Smooth muscle cell of the brain vasculature (primary cell): ENCODE measurements at places on chromosomes 4 and X.

- DNase-seq: no peak
These were observed 12.0 kb downstream of the EREG start for GRCh38 chr4:74376888-74377483.

DNA sequence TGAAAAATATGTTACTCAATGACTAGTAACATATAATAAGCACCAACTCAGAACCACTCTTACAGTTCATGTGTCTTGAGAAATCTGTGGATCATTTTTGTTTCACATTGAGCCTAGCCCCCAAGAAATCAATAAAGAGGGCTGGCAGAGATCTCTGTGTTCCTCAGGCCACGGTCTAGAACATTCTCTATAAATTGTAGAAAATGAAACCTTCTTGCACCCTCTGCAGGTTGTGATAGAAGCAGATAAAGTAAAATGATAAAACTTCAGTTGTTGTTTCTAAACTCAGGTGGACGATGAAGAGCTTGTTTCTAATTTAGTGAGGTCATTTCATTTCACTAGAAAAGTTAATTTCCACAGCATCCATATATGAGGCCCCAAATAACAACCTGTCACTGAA, 182.7 kb downstream of the KIT start:
- DNase-seq: no peak

DNA sequence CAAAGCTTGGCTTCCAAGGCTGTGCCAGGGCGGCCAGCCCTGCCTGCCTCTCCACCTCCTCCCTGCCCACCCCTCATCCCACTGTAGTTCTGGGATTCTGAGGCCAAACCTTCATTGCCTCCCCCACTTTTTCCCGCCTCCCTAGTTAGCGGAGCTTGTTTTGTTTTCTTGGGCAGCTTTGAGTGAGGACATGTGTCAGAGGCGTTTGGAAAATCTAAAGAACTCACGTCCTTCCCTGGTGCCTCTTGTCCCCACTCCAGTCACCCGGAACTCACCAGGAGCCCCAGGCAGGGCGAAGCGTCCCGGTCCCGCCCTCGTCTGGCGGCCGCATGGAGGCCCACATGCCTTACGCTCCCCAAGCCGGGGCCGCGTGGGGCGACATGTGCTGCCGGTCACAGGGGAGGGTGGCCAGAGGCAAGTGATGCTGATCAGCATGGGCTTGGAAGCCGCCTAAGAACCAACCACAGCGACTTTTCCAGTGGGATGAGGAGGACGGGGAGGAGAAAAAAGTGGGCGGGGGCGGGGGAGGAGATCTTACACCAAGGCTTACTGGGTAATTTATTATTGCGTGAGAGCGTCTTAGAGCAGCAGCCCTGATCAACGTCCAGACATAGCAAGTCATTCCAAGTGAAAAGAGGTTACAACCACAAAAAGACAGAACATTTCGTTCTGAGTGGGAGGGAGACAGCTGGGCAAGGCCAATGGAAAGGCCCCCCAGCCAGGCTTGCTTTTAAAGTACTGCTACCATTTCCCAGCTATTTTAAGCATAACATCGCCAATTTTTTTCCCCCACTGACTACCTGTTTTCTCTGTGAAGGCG, 48.5 kb downstream of the PRPS1 start:
- no peak for DNase-seq

GRCh38 chr4:11624370-11624769, 195.7 kb upstream of the HS3ST1 start:
- no peak for DNase-seq

- no peak for DNase-seq
These were observed 71.3 kb downstream of the NBDY start for GRCh38 chrX:56800307-56800706.

DNA sequence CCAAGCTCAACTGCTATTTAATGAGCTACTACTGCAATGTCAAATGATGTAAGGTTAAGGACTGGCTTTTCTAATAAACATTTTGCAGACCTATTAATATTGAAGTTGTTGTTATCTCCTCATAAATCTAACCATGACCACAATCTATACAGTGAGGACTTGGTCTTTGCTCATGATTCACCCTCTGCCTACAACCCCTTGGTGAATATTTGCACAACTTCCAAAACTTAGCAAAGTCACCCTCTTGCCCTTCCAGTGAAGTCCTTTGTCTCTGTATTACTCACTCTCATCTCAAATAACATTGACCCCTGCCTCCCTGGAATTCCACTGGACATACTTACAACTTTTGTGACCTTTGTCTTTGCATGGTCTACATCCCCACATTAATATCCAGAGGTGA, 204.5 kb downstream of the KCNIP4 start:
- DNase-seq: no peak

- no peak for DNase-seq
These were observed 346.4 kb downstream of the PTTG2 start for GRCh38 chr4:38306482-38307071.

DNA sequence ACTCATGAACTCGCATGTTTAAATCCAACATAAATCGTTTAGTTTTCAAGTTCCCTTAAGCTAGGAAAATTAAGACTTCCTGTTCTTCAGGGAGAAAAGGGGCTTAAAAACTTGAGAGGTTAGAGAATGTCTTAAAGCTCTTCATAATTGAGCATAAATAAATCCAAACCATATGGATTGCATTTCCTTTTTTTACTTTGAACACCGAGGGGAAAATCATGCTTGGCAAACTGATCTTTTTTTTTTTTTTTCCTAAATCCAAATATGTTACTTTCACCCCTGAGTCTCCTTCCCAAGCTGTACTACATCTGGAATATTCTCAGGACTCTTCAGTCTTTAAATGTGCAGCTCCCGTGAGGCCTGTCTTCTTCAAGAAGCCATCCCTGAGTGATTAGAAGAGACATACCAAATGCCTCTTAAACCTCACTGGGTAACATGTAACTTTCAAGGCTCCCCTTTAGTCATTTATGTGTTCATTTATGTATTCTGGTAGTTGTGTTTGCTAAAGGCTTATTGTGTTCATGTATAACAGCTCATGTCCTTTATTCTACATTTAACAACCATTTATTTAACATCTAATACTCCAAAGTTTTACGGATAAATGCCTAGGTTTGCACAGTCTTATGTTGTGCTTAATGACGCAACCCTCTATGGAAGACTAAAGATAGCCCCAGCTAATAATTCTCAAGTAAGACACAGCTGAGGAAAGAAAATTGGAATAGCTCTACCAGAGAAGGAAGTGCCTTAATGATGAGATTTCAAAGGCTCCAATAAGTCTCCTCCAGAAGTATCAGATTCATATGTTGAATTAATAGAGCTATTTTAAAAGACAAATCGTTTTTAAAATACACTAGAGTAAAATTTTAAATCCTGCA, 107.0 kb downstream of the AGTR2 start:
- DNase-seq: no peak

GRCh38 chr4:182264139-182264752, 21.0 kb downstream of the TENM3 start:
- DNase-seq: no peak

DNA sequence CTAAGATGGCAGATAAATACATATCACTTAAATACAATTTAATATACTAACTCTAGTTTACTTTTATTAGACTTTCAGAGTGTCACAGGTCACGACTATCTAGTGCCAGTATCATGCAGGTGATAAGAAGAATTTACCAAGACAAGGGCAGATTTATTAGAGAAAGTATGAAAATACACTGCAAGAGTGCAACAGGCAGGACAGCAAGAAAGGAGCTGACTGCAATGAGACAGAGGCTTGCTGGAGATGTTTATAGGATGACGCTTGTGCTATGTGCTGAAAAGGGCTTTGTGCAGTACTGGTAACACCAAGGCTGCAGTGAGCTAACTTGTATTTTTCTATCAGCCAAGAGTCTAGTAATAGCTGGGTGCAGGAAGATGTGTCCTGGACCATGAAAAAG, 96.7 kb upstream of the QRFPR start:
- DNase-seq: no peak

- DNase-seq: no peak
These were observed 172.8 kb downstream of the ATG4A start for GRCh38 chrX:108264376-108264775.

- DNase-seq: no peak
These were observed 21.7 kb upstream of the GPM6A start for GRCh38 chr4:175833574-175834311.

DNA sequence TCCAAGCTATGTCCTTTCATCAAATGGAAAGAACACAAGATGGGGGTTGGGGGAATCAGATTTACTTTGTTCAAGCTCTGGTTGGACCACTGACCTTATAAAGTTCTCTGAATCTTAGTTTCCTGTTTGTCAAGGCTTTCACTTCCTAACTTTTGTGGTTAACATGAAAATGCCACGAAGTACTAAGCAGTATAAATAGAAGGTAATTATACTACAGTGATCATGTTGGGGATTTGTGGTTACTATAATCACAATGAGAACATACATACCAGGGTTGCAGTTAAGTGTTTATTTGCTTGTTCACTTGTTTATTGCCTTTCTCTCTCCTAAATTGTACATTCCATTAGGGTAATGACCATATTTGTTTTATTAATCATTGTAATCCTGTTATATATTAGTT, 53.2 kb downstream of the SPRY1 start:
- DNase-seq: no peak

- no peak for DNase-seq
These were observed 35.9 kb upstream of the GUCY1B1 start for GRCh38 chr4:155722816-155723499.

GRCh38 chr4:82358847-82359246, 14.9 kb downstream of the HNRNPD start:
- DNase-seq: no peak

DNA sequence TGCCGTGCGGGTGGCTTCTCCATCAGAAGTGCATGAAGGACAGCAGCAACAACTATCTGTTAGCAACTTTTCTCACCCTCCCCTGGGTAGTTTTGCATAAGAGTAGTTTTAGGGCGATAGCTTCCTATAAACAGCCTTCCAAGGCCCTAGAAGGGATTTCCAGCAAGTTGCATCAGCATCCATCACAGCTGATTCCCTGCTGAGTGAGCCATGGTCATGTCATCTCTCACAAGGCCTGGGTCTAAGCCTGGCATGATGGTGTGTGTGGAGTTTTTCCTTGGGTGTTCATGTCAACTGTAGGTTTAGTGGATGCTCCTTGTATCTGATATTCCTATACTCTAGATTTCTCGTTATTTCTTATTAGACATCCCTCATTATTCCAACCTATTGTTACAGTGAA, 2324.7 kb upstream of the AGA start:
- DNase-seq: no peak

- no peak for DNase-seq
These were observed 764.1 kb upstream of the TENM3 start for GRCh38 chr4:181479141-181479540.
